ENCODE measurements at places on chromosomes 2 and 18.

- DNase-seq: no peak
Observed at GRCh38 chr2:152583512-152584229, 133.6 kb downstream of the PRPF40A start.

- DNase-seq: no peak
Observed at GRCh38 chr2:231533777-231534125, 3.5 kb upstream of the NMUR1 start.

GRCh38 chr2:191544461-191545062, 133.4 kb upstream of the NABP1 start:
- no peak for DNase-seq

- DNase-seq: no peak
Observed at GRCh38 chr2:55766947-55767346, 73.3 kb upstream of the PNPT1 start.

Measured in activated CD4-positive, alpha-beta memory T cell treated with anti-CD3 and anti-CD28 coated beads, Interleukin-2, amount 10 ng/mL, durations not matched to agents 7 days and 5 days (primary cell).